ENCODE measurements at places on chromosomes 1 and 21. TPM values are rescaled to one million over a fixed set of nuclear protein-coding genes. Genes with fewer than 3 reads are reported as not detected.

Gene TTC34
- total RNA-seq = 1.8 TPM

Gene CFAP74
- total RNA-seq = 19.8 TPM

DNA sequence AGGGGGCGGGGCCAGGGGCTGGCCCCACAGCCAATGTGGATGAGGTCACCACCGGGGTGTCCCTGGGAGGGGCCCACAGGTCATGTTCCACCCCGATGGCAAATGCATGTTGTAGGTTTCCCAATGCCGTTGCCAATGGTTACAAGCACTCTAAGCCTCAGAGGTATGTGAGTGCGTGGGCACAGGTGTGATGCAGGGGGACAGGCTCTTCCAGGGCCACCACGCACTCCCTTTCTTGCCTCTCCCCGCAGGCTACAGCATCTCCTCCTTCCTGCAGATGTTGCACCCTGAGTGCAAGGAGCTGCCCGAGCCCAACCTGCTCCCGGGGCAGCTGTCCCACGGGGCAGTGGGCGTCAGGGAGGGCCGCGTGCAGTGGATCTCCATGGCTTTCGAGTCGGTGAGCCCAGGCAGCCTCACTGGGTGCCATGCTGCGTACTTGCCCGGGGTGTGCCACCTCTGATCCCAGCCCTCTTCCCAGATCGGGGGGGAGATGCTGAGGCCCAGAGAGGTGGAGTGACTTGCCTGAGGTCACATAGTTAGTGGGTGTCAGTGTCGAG lies 52.4 kb downstream of the DISP3 start:
- no peaks in the 10 kb centered on the region for H3K36me3 ChIP-seq
- H3K4me1 ChIP-seq = no peaks in the 10 kb centered on the region
- no peak for DNase-seq
- H3K4me3 ChIP-seq = no peak overlapping the region

DNA sequence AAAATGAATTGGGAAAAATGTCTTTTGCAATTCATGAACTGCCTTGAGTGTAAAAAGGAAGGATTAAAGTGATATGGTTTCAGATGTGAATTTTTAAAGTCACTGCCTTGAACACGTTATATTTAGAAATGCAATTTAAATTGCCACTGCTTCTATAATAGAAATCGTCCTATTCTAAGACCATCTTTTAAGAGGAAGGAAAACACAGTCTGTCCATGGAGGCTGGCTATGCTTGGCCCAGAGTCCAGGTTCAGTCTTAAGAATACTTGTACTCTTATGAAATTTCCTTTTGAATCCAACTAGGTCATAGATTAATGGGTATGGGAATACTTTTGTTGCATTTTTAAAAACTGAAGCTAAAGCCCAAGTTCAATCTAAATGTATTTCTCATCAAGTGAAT lies 86.0 kb downstream of the PCNX2 start:
- no peak for DNase-seq
- no peak overlapping the region for H3K4me3 ChIP-seq
- H3K36me3 ChIP-seq = no peaks in the 10 kb centered on the region
- H3K27me3 ChIP-seq = no peaks in the 10 kb centered on the region
- no peak overlapping the region for H3K27ac ChIP-seq

DNA sequence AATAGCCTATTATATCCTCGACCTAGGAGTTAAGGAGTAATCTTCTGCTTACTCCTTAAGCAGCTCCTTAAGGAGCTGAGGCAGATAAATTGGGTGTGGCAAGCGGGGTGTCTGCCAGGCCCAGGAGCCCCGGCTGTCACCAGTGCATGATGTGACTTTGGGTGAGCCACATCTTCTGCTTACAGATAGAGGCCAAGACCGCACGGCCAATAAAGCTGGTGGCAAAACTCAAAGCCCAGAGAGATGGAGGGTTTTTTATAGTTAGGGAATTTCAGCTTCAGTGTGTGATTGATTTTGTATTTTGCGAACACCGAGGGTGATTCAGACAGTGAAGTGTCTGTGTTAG lies 9.8 kb downstream of the MX2 start:
- H3K4me1 ChIP-seq = peaks cover 6% of the 10 kb centered on the region
- H3K36me3 ChIP-seq = no peaks in the 10 kb centered on the region
- no peak for DNase-seq
- no peak overlapping the region for H3K4me3 ChIP-seq
- no peak overlapping the region for H3K27ac ChIP-seq

DNA sequence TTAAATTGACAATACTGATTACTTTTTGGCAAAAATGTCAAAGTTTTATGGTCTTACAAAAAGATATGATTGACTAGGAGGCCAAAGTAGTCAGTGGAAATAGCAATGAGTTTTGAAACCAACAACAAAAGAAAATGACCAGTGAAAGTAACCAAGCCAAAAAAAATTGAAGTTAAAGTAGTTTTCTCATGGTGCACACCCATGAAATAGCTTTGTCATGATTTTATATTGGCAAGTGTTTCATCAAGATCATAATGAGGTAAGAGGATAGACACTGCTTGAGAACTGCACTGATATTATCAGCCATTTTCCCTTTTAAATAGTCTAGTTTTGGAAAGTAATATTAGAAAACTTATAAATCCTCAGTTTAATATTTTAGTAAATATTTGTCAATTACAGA lies 206.2 kb upstream of the ADAMTS5 start:
- no peaks in the 10 kb centered on the region for H3K4me1 ChIP-seq
- no peak for DNase-seq
- H3K36me3 ChIP-seq = no peaks in the 10 kb centered on the region
- H3K27me3 ChIP-seq = no peaks in the 10 kb centered on the region
- H3K27ac ChIP-seq = no peak overlapping the region

DNA sequence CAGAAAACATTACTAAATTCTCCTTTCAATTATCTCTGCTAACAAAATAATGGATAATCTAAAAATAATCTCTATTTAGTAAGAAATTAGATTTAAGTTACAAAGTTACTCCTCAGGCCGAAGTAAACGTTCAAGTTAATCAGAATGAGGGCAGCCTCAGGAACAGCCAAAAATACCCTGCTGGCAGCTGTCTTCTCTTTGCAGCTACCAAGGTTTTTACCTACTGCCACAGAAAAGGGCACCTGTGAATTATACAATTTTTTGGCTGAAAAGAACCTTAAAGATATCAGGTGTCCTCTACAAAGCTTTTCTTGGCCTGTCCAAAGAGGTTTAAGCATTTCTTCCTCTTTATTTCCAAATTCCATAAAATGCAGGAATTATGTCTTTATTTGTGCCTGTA lies 84.4 kb downstream of the AKT3 start:
- no peak overlapping the region for H3K27ac ChIP-seq
- no peak overlapping the region for H3K4me3 ChIP-seq
- no peaks in the 10 kb centered on the region for H3K4me1 ChIP-seq
- no peaks in the 10 kb centered on the region for H3K36me3 ChIP-seq
- DNase-seq = no peak
